ENCODE measurements at places on chromosomes 6 and 20.

DNA sequence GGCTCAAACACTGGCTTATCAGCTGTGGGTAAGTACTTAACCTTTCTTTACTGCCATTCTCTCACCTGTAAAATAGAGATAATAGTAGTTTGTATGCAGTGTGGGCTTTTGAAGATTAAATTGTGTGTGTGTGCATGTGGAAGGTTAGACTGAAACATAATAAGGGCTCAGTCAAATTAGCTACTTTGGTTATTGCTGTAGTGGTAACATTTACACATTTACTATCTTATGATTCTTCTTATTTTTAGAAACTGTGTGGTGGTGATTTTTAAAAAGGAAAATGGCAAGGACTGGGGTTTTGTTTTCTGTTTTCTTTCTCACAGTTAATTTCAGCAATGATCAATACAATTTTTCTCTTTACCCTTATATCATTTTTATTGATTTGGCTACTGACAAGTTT lies 206.9 kb downstream of the NKAIN2 start:
- no peaks in the 10 kb centered on the region for H3K27me3 ChIP-seq
- no peaks in the 10 kb centered on the region for H3K4me1 ChIP-seq
- no peak for DNase-seq
- no peak overlapping the region for H3K4me3 ChIP-seq

DNA sequence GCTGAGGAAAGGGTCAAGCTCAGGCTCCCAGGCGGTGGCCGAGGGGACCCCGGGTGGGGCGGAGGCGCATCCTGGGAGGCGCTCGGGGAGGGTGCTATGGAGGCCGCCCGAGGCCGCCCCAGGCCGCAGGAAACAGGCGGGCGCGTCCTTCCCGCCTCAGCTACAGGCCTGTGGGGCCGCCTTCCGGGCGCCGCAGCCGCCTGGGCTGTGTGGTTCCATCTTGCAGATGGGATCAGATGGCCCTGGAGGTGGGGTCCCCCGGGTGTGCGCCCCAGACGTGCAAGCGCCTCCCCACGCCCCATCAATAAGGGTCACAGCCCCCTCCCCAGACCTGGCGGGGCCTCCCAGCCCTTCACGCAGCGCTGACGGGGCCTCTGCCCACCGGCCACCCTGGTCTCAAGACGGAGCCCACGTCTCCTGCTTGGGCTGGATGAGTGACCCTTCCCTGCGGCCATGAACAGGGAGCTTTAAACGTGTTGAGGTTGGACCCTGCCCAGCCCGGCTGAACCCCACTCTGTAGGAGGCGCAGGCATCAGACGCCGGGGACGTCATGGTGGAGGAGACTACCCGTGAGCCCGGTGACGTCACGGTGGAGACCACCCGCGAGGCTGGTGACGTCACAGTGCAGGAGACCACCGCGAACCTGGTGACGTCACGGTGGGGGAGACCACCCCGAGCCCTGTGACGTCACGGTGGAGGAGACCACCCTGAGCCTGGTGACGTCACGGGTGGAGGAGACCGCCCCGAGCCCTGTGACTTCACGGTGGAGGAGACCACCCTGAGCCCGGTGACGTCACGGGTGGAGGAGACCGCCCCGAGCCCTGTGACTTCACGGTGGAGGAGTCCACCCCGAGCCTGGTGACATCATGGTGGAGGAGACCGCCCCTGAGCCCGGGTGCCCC lies 267.0 kb downstream of the DLL1 start:
- H3K27ac ChIP-seq, result peak overlapping the region; percentile 37
- DNase-seq, result peak; percentile 66
- no peaks in the 10 kb centered on the region for H3K36me3 ChIP-seq
- H3K4me3 ChIP-seq, result peak overlapping the region; percentile 33
- H3K4me1 ChIP-seq, result no peaks in the 10 kb centered on the region
- peaks cover 18% of the 10 kb centered on the region for H3K27me3 ChIP-seq

DNA sequence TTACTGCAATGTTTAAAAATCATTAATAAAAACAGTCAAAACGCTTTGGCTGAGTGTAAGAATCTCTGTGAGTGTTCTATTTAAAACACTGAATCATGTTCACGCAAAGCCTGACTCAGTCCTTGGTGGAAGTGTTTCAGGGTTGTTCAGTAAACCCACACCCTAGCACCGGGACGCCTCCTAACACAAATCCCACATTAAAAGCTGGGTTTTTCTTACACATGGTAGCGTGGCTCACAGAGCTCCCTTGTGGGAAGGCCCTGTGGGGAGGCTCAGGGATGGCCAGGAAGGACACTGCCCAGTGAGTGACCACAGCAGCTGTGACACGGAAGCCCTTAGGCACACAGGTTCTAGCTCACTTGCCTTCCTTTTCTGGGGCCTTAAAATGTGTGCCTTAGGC lies 80.2 kb downstream of the GMPR start:
- no peak overlapping the region for H3K27ac ChIP-seq
- no peaks in the 10 kb centered on the region for H3K27me3 ChIP-seq
- peaks cover 35% of the 10 kb centered on the region for H3K4me1 ChIP-seq
- no peak overlapping the region for H3K4me3 ChIP-seq
- no peaks in the 10 kb centered on the region for H3K36me3 ChIP-seq

GRCh38 chr20:52965819-52966218 lies 6.3 kb upstream of the TSHZ2 start:
- H3K27me3 ChIP-seq, result peaks cover 10% of the 10 kb centered on the region
- H3K4me3 ChIP-seq, result no peak overlapping the region
- no peak for DNase-seq
- H3K27ac ChIP-seq, result no peak overlapping the region

DNA sequence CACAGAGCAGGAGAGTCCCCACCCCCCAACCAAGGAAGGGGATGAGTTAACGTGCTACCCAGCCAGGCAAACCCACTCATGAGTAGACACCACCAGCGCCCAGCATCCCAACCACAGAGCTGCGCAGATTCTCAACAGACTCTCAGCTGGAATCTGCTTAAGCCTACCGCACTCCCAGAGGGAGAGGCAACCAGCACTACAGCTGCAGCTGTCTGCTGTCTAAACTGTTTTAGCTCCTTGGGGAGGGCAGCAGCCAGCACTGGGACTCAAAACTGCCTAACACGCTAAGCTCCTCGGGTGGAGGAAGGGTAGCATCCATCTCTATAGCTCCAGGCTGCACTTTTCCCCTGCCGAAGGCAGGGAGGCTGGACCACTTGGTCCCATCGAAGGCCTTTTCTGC lies 539.8 kb downstream of the EPHA7 start:
- DNase-seq, result no peak
- no peak overlapping the region for H3K4me3 ChIP-seq
- H3K27me3 ChIP-seq, result no peaks in the 10 kb centered on the region
- H3K27ac ChIP-seq, result no peak overlapping the region
- H3K36me3 ChIP-seq, result no peaks in the 10 kb centered on the region
- H3K4me1 ChIP-seq, result no peaks in the 10 kb centered on the region

DNA sequence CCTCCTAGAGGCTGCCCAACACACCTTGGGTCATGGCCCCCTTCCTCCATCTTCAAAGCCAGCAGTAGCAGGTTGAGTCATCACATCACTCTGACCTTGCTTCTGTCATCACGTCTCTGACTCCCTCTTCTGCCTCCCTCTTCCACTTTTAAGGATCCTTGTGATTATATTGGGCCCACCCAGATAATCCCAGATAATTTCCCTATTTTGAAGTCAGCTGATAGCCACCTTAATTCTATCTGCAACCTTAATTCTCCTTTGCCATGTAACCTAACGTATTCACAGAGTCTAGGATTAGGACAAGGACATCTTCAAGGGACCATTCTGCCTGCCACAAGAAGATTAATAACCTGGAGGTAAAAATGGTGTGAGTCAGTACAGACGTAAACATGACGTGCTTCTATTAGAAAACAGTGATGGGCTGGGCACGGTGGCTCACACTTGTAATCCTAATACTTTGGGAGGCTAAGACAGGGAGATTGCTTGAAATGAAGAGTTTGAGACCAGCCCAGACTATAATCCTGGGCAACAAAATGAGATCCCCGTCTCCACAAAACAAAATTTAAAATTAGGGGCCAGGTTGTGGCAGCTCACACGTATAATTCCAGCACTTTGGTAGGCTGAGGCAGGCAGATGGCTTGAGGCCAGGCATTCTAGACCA lies 3.3 kb downstream of the ZSWIM3 start:
- peaks cover 15% of the 10 kb centered on the region for H3K4me1 ChIP-seq
- H3K4me3 ChIP-seq, result no peak overlapping the region
- H3K27me3 ChIP-seq, result no peaks in the 10 kb centered on the region
- no peak overlapping the region for H3K27ac ChIP-seq

DNA sequence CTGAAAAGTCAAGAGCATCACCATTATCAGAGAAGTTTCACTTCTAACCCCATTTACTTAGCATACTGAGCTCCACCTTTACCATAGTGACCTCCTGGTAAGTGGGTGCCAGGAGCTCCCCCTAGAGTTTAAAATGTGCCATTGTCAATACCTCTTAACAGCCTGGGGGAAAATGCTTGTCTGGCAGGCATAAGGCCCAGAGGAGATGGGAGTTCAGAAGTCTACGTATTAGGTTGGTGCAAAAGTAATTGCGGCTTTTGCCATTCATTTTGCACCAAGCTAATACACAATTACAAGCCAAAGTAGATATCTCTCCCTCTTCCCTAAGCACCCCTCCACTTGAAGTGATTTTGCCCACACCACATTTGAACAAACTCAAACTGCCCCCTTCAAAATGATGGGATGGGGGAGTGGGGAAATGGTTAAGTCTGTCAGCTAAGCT lies 919.0 kb downstream of the KIF16B start:
- H3K27me3 ChIP-seq, result no peaks in the 10 kb centered on the region
- DNase-seq, result no peak
- no peaks in the 10 kb centered on the region for H3K4me1 ChIP-seq
- no peak overlapping the region for H3K4me3 ChIP-seq
- H3K36me3 ChIP-seq, result no peaks in the 10 kb centered on the region

Measured in upper lobe of right lung (tissue), 1 donor.